ENCODE measurements at places on chromosomes 5 and 9.

GRCh38 chr5:159040181-159040580 lies 59.5 kb downstream of the EBF1 start:
- no peak for DNase-seq

DNA sequence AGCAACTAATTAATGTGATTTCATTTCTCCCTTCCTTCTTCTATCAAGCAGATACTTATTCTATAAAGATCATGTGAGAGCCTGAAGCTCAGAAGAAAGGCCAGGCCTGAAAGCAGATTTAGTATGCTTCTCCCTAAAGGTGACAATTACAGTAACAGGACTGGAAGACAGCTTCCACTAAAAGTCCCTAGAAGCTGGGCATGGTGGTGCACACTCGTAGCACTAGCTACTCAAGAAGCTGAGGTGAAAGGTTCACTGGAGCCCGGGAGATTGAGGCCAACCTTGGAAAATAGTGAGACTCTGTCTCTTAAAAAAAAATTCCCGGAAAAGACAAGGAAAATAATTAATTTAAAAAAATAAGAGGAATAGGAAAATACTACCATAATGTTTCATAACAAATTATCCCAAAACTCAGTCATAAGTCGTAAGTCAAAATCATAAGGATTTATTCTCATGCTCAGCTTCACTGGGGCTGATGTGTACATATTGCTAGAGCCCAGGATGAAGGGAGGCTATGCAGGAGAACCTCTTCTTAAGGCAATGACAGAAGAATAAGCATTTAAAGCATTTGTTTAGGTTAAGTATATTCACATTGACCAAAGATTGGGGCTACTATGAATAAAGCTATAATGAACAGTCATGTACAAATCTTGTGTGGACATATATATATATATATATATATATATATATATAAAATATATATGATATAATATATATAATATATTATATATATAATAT lies 210.8 kb upstream of the SMARCA2 start:
- no peak for DNase-seq

DNA sequence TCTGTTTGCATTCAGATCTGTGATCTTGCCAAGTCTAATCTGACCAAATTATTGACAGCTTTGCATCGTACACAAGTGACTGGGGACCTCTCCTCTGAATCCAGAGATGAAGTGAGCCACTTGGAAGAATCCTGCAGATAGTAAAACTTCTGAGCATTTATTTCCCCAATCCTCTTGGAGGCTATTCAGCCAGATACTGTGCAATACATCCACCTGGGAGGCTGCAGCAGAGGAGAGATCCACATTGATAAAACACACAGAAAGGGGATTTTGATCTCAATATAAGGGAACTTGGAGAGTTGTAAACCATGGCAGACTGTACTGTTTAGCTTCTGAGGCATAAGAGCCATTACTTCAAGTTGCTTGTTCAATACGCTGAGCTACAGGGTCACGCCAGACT lies 654.6 kb downstream of the MTRR start:
- DNase-seq, result no peak

GRCh38 chr5:170573660-170574059 lies 69.8 kb downstream of the KCNIP1 start:
- DNase-seq, result no peak

GRCh38 chr5:59503220-59503619 lies 390.3 kb downstream of the PDE4D start:
- no peak for DNase-seq

All from activated naive CD4-positive, alpha-beta T cell (primary cell).